ENCODE measurements at places on chromosomes 5 and 9. TPM values are rescaled to one million over a fixed set of nuclear protein-coding genes. Genes with fewer than 3 reads are reported as not detected.

GRCh38 chr9:78691542-78691941 lies 394.6 kb downstream of the PSAT1 start:
- H3K27me3 ChIP-seq = no peaks in the 10 kb centered on the region
- no peak for DNase-seq
- H3K4me1 ChIP-seq = no peaks in the 10 kb centered on the region
- no peak overlapping the region for H3K4me3 ChIP-seq
- no peak overlapping the region for H3K27ac ChIP-seq
- H3K36me3 ChIP-seq = no peaks in the 10 kb centered on the region

- H3K4me1 ChIP-seq = no peaks in the 10 kb centered on the region
- no peaks in the 10 kb centered on the region for H3K36me3 ChIP-seq
- no peak overlapping the region for H3K4me3 ChIP-seq
- no peaks in the 10 kb centered on the region for H3K27me3 ChIP-seq
Measured at GRCh38 chr5:91925249-91925648, 542.1 kb upstream of the ARRDC3 start.

DNA sequence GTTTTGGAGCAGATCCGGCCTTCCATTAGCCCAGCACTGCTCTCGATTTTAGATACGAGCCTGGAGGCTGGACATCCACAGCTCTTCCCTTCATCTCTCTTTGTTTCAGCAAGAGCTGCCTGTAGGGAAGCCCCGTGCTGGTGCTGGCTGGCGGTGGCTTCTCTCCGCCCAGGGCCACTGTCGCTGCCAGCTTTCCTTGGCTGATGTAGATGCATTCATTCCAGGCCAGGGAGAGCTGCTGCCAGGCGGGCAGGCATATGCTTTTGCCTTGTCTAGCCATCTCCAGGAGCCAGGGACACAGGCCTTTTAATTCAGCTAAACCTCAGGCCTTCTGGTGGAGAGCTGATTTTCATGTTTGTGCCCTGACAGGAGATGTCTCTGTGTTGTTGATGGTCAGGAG lies 409.3 kb upstream of the CLINT1 start:
- H3K27me3 ChIP-seq = no peaks in the 10 kb centered on the region
- no peaks in the 10 kb centered on the region for H3K36me3 ChIP-seq
- H3K27ac ChIP-seq = no peak overlapping the region
- no peak overlapping the region for H3K4me3 ChIP-seq
- DNase-seq = no peak
- H3K4me1 ChIP-seq = no peaks in the 10 kb centered on the region

DNA sequence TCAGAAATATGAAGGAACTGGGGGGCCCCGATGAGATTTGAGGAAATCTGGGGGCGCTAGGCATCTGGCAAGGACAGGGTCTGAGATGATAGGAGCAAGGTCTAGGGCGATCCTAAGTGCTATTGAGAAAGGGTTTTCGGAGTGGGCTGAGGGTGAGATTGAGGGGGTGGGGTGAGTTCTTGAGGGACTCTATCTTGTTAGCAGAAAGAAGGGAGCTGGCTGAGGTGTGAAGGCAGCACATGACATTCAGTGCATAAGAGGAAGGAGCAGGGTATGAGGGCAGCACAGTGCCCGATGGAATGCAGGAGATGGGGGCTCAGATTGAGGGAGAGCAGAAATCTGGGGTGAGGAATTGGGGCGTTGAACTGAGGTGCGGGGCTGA lies 640 bp downstream of the TRIM32 start:
- H3K4me3 ChIP-seq = peak overlapping the region; percentile 97
- no peak for DNase-seq
- H3K4me1 ChIP-seq = peaks cover 58% of the 10 kb centered on the region
- peaks cover 2% of the 10 kb centered on the region for H3K36me3 ChIP-seq

DNA sequence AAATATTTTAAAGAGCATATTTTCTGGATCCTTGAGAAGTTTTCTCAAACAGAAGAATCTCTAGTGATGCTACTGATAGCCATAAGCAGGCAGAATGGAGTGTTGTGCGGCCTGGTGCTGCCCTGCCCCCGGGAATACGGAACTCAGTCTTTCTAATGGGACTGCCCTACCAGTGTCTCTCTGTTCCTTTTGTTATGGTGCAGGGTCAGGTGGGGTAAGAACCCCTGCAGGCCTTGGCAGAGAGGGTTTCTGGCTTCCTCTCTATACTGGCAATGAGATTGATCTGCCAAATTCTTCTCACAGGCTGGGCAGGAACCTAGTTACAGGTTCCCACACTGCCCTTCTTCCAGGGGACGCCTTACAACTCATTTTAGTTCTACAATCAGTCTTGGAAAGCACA lies 2.6 kb downstream of the IL5 start:
- H3K36me3 ChIP-seq = no peaks in the 10 kb centered on the region
- H3K4me3 ChIP-seq = no peak overlapping the region
- no peak overlapping the region for H3K27ac ChIP-seq
- no peak for DNase-seq
- H3K4me1 ChIP-seq = peaks cover 19% of the 10 kb centered on the region

- no peak overlapping the region for H3K4me3 ChIP-seq
- no peaks in the 10 kb centered on the region for H3K27me3 ChIP-seq
- DNase-seq = no peak
- peaks cover 2% of the 10 kb centered on the region for H3K36me3 ChIP-seq
Measured at GRCh38 chr5:142133330-142134206, 25.0 kb downstream of the NDFIP1 start.

- DNase-seq = no peak
- H3K4me3 ChIP-seq = peak overlapping the region; percentile 79
- peaks cover 4% of the 10 kb centered on the region for H3K36me3 ChIP-seq
Measured at GRCh38 chr5:180801596-180802324, 846 bp downstream of the MGAT1 start.

GRCh38 chr5:55597014-55597981 lies 62.5 kb upstream of the PLPP1 start:
- no peaks in the 10 kb centered on the region for H3K27me3 ChIP-seq
- no peak overlapping the region for H3K4me3 ChIP-seq
- no peak for DNase-seq
- H3K4me1 ChIP-seq = peaks cover 35% of the 10 kb centered on the region
- no peak overlapping the region for H3K27ac ChIP-seq

DNA sequence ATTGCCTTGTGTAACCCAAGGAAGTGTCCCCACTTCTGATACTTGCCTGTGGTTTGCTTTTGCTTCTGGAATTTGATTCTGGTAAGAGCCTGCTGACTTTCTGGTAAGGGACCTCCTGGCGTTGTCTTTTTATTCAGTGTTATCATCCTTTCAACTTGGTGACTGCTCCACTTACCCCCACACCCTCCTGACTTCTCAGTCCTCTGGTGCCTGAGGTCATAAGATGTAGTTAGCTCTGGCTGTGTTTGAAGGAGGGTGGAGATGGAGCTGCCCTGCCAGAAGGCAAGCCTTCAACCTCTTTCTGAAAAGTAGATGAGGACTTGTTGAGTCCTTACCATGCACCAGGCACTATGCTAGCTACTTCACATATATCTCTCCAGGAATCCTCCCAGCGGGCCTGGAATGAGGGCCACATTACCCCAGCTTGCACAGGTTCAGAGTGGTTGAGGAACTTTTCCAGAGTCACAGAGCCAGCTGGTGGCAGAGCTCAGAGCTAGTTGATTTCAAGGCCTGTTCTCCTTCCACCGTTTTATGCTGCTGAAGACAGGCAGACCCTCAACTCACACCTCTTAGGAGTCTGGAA lies 45.2 kb upstream of the PITX1 start:
- H3K36me3 ChIP-seq = no peaks in the 10 kb centered on the region
- H3K27ac ChIP-seq = no peak overlapping the region
- DNase-seq = no peak

DNA sequence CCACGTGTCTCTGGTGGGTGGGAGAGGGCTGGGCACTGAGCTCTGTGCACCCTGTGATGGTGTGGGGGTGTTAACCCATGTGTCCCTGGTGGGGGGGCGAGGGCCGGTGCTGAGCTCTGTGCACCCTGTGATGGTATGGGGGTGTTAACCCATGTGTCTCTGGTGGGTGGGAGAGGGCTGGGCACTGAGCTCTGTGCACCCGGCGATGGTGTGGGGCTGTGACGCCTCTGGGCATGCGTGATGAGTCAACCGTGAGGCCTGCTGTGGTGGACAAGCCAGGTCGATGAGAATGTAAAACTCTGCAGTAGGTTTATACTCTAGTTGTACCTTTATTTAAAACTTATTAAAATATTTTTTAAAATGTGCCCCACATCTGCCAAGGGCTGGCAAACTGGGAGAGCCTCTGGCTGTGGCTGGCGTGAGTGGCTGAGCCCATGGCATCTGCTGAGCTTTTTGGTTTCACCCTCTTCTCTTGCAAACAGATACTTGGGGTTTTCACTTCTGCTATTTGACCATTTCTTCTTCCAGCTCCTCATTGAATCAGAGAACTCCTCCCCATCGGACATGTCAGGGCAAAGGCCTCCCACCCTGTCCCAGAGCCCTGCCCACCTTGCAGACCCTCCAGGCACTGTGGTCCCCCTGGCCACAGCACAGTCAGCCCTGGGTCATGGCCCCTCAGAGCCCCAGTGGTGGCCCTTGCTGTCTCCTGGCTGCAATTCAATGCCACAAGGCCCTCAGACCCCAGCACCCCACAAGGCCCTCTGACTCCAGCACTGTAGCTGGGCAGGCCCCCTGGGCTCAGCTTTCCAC lies 18.5 kb upstream of the EXOC3 start:
- H3K27me3 ChIP-seq = peaks cover 11% of the 10 kb centered on the region
- H3K36me3 ChIP-seq = peaks cover 24% of the 10 kb centered on the region
- no peak overlapping the region for H3K4me3 ChIP-seq
- no peak for DNase-seq

The FGF18 gene
- total RNA-seq = 0.17 TPM

The MARCOL gene
- not detected for total RNA-seq

The TMEM174 gene
- not detected for total RNA-seq

The TMEM215 gene
- not detected for total RNA-seq
